Fibroblast of gingiva (primary cell): ENCODE measurements at places on chromosomes 7 and 10.

DNA sequence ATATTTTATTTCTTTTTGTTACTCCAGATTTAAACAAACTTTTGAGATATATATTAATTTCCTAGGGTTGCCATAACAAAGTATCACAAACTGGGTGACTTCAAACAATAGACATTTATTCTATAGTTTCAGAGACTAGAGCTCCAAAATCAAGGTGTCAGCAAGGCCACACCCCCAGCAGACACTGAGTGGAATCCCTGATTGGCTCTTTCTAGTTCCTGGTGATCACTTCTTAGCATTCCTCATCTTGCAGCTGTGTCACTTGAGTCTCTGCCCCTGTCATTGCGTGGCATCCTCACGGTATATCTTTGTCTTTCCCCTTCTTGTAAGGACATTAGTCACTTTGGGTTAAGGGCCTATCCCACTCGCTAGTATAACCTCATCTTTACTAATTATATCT, 7.6 kb upstream of the SLC26A3 start:
- DNase-seq = no peak

DNA sequence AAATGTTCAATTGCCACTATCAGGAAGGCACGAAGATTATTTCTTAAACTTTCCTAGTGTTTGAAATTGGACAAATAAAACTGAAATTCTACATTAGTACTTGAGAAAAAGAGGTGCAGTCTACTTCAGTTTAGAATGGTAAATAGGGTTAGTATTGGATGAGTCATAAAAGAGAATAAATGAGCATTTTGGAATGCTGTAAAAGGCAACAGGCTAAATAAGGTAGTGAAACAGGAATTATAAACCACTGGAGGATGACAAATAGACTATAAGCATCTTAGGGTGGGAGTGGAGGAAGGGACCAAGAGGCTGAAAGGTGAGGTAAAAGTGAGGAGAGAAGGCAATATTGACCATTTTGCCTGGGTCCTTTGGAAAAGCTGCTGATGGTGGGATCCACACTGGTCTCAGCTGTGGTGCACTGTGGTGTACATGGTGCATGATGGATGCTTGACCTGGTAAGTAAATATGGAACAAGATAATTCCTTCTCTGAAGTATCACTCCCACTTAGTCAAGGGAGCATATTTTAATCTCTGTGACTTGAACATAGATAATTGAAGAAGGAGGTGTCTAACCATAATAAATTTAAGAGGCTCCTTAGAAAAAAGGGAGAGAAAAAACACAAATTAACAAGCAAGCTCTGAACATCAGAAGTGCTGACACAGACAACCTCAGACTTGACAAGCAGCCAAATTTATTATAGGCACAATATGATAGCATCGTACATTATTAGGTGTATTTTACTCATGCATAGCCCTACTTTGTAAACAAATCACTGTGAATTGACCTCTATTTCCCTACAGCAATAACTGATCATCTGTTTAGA, 76.4 kb upstream of the SCIN start:
- DNase-seq = no peak

DNA sequence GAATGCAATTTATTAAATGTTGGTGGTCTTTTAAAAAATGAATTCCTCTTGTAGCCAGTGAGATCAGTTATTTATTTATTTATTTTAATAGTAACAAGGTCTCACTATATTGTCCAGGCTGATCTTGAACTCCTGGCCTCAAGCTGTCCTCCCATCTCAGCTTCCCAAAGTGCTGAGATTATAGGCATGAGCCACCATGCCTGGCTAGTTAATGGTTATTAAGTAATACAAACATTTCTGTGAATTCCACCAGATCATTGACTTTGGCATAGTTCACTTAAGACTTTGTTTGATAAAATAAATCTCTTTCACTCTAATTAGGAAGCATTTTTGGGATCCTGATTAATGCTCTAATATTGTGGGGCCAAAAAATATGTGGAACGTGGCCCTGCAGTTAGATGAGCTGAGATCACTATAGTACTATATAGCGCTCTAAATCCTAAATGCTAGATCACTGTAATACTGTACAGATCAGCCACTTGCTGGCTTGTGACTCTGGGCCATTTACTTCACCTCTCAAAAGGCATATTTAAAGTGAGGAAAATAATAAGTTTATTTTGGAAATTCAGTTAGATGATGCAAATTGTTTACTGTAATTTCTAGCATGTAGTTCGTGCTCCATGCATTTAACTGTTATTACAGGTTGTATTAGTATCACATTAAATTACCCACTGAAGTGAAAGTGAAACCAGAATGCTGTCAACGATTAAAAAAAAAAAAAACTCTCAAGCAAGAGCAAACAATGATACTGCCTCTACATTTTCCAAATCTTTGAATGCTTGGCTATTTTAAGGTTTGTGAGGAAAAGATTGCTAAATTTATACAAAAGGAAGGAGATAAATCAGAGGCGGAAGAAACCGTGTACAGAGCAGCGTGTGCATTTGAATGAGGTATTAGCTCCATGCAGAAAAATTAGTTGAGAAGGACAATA, 15.9 kb upstream of the FAS start:
- no peak for DNase-seq

- DNase-seq = peak; percentile 54
These were observed at the start of gene ECHDC3 for GRCh38 chr10:11742009-11742778. ECHDC3 (plus strand) TSS chr10:11742382; CDS start chr10:11742577, 195 bp downstream.
